ENCODE measurements at places on chromosomes 3 and 15.

- DNase-seq, result no peak
Measured at GRCh38 chr3:76679541-76679940, 360.4 kb upstream of the ROBO2 start.

DNA sequence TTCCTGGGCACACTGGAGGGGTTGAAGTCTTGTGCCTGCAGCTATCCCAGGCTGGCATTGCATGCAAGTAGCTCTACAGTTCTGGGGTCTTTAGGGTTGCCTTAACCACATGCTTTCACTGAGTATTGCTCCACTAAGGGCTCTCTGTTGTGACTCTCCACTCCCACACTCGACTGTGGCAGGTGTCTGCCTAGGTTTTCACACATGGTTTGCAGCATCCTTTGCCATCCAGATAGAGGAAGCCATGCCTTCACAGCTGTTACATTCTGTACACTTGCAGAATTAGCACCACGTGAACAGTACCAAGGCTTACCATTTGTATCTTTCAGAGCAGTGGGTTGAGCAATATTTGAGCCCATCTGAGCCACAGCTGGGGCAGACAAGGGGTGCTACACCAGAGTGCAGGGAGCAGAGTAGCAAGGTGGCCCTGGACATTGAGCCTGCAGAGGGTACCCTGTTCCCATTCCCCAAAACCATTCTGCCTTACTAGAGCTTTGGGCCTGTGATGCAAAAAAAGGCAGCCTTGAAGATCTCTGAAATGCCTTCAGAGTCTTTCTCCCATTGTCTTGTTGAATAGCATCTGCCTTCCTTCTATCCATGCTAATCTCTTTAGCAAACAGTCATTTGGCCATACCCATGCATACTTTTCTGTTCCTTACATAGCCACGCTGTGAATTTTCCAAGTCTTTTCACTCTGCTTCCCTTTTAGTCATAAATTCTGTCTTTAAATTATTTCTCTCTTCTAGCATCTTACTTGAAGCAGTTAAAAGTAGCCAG lies 95.2 kb upstream of the PLCL2 start:
- no peak for DNase-seq

- DNase-seq, result no peak
Measured at GRCh38 chr3:55569033-55569599, 82.0 kb upstream of the WNT5A start.

DNA sequence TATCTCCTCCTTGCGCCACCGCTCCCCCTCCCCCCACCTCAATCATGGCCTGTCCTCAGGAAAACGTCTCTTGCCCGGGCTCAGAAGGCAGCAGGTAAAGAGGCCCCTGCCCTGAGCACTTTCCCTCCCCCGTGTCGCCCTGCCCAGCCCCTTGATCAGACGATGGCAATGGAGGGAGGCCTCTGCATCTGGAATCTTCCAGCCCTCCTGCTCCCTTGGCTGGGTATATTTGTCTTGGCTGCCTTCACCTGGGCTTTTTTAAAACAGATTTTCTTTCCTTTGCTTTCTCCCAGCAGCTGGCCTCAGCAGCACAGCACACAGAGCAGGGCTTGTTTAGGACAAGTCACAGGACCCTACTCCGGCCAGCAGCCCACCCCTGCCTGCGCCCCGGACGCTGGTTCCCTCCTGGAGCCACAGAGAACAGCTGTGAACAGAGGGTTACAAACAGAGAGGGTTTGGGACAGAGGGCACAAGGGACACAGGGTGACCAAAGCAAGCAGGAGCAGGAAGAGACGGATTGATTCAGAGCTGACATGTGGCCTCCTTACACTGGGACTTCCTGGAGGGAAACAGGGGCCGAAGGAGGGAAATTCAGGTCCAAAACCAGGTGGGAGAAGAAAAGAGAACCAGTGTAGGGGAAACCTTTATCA lies 78.7 kb downstream of the ISG20 start:
- DNase-seq, result no peak

DNA sequence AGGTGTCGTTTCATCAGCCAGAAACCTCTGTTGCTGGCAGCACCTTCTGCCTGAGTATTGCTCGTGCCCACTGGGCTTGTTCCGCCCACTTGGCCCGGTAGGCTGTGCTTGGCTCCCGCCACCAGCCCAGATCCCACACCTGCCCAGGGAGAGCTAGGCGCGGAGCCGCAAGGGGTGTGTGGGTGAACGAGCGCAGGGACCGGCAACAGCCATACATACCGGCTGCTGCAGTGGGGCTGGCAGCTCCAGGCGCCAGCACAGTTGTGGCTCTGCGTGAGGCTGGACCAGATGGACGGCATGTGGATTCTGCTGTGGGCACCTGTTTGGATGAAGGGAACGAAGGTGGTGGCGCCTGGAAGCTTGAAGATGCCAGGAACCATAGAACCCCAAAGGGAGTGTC lies 331.5 kb upstream of the MCTP2 start:
- DNase-seq, result no peak

DNA sequence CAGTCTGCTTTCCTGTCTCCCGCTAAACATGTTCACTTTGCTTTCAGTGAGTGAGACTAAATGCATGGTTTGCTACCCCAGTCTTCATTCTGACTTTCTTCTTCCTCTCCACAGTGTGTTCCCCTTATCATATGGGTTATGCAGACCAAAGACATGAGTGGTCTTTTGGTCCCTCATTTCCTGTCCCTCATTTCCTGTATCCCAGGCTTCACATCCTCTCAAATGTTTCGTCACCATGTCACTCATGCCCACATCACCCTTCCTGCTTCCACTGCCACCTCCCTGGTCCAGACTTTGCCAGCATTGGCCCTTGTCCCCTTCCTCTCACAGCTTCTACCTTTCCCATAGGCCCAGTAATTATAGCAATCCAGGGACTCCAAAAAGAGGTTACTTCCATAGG lies 209.0 kb downstream of the MYRIP start:
- DNase-seq, result no peak
